HS-27A (cell line): ENCODE measurements at places on chromosomes 16 and 17.

- DNase-seq: no peak
Measured at GRCh38 chr17:1970843-1971384, 54.2 kb downstream of the RTN4RL1 start.

DNA sequence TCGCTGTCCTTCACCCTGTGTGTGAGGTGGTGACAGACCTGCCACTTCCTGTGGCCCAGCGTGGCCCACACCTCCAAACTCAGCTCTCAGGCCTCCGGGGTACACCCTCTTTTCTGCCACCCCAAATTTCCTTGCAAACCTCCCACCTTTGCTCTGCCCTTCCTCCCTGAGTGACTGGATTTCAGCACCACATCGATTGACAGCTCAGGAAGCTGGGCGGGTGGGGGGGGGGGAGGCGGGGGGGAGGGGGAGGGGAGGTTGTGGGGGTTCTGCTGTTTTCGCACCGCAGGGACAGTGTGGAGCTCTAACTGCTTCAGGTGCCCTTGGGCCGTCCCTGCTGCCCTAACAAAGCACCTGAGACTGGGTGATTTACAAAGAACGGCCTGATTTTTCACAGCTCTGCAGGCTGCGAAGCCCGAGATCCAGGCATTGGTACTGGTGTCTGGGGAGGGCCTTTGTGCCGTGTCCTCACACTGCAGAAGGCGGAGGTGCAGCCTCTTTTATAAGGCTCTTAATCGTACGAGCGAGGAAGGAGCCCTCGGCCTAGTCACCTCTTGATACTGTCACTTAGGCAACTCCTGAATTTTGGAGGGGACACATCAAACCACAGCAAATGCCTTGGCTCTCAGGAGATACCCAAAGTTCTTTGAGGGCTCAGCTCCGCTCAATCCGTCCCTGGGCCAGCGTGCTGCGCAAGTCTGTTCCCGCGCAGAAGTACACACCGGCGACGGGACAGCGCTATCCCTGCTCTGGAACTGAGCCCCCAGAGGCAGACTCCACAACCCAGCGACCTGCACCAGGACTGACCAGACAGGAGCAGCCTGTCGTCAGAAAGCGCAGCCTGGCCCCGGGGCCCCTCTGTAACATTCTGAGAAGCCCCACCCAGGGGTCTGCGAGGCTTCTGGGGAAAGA, 3.6 kb downstream of the NDUFAF8 start:
- no peak for DNase-seq

DNA sequence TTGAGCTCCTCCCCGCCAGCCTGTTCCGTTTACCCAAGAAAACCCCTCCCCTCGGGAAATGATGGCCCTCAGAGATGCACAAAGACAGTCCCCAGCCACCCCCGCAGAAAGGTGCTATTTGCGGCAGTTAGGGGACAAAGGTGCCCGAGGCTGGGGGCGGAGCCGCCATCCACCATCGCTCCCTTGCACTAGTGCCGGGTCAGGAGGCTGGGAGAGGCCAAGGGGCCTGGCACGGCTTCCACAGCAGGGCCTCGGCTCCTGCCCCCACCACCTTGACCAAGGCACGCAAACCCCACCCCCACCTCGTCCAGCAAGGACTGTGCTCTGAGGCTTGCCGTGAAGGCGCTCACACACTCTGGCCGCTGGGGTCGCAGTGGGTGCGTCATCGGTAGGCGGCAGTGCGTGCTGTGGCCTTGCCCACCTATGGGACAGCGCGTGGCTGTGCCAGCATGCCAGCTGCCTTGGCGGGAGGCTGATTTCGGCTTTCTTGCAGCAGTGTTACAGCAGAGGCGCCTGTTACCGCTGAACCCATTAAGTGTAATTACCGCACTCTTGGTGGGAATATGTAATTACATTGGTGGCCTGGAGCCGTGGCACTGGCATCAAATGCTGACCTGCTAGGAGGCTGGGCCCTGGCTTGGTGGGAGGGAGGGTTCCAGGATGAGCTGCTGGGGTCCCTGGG, 31.8 kb downstream of the TPSG1 start:
- no peak for DNase-seq

DNA sequence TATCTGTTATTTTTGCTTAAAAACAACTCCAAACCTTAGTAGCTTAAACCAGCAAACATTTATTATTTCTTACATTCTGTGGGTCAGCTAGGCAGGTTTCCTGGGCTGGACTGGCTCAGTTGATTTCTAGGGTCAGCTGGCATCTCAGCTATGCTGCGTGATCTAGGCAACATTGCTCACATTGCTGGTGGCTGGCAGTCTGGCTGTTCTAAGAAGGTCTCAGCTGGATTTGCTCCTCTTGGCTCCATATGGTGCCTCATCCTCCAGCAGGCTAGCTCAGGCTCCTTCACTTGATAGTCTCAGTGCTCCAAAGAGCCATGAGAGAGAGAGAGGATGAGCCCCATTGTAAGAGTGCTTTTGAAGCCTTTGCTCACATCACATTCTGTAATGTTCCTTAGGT, 470.6 kb upstream of the CDH5 start:
- DNase-seq: no peak

DNA sequence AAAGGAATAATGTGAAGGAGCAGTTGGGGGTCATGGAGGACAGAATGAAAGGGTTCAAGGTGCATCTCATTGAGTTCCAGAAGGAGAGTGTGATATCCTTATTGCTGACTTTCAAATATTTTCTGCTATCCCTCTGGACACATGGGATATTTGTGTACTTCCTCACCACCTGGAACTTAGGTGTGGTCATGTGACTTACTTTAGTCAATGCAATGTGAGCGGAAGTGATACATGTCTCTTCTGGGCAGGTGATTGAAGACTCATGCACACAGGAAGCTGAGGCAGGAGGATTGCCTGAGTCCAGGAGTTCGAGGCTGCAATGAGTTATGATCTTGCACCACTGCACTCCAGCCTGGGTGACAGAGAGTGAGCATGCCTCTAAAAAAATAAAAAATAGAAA, 36.7 kb upstream of the TANC2 start:
- no peak for DNase-seq

DNA sequence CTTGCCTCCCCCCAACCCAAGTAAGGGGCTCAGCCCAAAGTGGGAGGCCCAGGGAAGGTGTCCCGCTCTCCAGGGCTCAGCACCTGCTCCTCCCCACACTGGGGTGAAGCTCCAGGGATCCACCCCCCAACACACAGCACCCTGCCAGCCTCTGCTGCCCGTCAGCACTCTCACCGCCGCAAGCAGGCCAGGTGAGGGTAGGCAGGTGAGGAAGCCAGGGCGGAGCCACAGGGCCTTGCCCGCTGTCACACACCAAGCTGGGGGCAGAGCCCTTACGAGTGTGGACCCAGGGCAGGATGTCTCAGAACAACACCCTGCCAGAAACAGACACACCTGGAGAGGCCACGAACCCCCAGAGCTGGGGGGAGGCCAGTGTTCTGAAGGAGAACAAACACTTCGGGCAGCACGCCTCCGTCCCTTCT, 19.5 kb downstream of the PLLP start:
- no peak for DNase-seq

DNA sequence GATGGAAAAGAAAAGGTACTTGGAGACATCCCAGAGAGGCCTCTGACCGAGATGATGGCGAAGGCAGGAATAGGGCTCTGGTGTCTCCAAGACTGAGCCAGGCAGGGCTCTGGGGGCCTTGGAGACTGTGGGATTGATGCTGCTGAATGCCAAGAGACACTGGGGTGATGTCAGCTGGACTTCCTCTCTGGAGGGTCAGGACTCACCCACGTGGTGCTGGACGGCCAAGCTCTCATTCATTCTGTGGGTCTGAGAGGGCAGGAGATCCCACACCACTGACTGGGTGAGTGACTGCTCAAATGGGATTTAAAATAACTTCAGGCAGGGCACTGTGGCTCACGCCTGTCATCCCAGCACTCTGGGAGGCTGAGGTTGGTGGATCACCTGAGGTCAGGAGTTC, 64.8 kb downstream of the NT5M start:
- DNase-seq: no peak
